ENCODE measurements at places on chromosomes 4 and X.
A peak's percentile ranks its signal among the peaks of the same experiment; 100 is the strongest.

- DNase-seq: no peak
Measured at GRCh38 chr4:106816496-106816895, 219.6 kb downstream of the DKK2 start.

DNA sequence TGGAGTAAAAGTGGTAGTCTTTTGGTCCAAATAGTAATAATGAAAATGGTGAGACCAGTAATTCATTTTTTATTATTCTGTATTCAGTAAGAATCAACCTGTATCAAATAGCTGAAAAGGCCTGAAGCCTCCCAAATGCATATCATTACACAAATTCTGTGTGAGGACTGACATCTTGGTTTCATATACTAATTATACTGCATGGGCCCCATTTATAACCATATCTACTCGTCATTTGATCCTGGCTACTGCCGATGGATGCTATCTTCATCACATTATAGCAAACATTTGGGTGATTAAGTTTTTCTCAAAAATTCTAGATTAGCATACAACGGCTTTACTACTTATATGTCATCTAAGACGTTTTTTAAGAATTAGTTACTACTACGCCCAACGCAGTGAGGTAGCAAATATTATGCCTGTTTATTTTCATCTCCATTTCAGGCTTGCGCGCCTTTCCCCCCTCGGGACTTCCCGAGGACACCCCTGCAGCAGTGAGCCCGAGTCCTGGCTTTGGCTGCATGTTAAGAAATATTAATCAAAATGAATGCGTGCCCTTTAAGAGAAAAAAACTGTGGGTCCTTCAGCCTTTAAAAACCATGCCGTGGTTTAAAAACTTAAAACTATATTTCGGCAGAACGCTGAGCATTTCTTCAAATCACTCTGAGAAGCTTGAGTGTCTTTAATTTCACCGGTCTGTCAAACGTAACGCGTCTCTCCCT, 814 bp upstream of the MMAA start:
- DNase-seq: peak; percentile 22

DNA sequence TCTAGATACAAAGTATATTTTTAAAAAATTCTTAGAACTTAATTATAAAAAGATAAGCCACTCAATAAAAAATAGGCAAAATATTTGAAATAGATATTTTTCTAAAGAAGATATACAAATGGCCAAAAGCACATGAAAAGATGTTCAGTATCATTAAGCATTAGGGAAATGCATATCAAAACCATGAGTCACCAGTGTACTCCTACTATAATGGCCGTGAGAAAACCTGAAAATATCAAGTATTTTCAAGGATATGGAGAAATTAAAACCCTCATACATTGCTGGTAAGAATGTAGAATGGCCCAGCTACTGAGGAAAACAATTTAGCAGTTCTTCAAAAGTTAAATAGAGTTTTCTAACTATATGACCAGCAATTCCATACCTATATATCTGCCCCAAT, 337.9 kb downstream of the CAMK2D start:
- no peak for DNase-seq

DNA sequence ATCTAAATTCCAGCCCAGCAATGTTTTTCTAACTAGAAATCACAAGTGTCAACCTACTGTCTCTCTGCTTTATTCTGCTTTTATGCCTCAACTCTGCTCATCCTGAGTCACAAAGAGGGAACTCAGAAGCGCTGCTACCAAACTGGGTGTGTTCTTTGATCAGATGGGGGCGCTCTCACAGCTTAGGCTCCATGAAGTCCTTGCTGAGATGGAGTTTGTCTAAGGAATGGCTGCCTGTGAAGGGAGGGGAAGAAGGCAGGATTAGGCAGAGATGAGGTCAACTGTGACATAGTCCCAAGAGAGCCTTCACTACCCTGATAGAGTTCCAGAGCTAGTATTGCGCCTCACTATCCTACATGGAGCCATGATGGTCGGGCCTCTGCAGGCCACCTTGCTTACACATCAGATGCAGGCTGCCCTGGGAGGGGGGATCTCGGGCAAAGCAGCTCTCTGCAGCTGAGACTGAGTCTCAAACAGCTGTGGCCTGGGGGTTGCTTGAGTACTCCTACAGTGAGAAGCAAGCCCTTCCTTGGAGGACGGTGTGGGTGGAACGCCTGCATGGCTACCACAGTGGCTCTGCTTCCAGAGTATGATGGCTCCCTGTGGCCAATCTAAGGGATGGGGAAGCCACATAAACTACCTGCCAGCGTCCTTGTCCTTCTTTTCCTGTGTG, 219.9 kb downstream of the CCNG2 start:
- no peak for DNase-seq

GRCh38 chr4:84145176-84145575, 353.9 kb downstream of the NKX6-1 start:
- no peak for DNase-seq

GRCh38 chr4:54149323-54149722, 49.4 kb downstream of the GSX2 start:
- no peak for DNase-seq

GRCh38 chr4:120611092-120611491, 311.4 kb downstream of the PRDM5 start:
- no peak for DNase-seq

DNA sequence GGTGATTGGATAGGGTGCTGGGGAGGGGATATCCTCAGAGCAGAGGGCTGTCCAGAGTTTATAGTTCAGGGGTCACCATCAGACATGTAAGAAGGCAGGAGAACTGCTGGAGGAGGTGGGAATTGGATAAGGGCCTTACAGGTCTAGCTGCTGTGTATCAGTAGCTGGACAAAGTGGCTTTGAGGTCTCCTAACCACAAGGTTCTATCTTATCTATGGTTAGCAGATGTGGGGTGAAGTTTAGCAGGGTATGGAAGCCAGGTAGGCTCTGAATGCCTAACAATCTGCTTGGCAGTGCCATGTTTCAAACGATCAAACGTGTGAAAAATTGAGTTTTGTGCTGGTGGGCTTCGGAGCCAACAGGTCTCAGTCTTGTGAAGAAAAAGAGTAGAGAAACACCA, 32.1 kb upstream of the MAGEA8 start:
- DNase-seq: no peak

DNA sequence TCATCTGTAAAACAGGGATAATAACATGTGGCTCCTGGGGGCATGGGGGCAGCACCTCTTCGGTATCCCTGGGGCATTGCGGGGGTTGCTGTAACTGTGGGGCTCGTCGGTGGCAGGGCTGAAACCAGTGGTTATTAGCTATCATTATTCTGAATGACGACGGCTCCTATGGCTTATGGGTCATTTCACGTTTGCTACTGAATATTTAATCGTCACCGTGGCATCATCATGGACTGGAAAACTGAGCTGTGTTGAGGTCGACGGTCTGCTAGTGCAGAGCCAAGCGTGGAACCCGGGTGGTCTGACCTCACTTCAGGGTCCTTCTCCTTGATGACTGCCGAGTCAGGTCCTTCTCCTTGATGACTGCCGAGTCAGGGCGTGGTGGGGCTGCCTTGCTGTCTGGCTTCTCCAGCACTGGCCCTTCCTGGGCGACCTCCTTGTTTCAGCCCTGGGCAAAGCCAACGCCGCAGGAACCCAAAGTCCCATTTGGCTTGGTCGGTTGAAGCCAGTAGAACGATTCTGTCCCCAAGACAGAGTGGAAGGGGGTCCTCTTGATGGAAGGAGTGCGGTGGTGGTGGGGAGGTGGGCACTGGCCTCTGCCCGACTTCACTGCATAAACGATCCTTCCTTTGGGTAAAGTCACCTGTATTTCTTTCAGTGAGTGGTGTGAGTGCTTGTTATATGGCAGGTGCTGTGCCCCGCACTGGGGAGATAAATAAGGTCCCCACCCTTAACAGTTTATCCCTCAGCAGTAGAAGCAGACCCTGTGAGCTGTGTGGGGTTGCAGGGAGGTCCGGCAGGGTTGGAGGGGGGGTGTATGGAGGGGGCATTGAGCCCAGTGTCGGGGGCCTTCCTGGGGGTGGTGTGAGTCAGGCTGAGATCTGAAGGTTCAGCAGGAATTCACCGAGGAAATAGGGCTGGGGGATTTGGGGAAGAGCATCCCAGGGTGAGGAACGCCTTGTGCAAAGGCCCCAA, 40.8 kb downstream of the PSAPL1 start:
- no peak for DNase-seq

DNA sequence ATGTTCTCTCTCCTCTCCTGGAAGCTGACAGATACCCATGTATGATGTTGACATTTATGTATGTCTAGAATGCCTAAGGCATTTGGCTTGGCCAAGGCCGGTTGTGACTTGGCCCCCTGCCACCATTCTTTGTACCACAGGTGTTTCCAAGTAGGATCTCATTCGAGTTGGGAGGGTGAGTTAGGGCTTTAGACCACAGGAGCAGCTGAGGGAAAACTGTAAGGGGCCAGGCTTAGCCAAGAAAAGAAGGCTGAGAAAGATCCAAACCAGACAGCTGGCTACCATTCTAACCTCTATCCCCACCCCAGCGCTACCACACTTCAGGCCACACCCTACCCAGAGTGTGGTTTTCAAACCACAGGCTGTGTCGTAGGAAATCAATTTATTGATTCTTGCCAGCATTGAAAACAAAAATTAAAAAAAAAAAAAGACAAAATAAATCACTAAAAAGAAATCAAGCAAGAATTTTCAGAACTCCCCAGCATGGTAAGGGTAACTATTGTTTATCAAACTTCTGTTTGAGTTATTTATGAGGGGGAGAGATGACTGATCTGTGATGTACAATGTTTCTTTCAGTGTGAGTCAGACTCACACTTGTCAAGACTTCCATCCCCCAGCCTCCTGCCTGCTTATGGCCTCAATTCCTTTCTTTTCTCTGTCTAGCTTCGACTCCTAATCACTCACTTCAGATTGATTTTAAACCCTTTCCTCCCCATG, 9.9 kb downstream of the TMSB4X start:
- peak; percentile 43 for DNase-seq

DNA sequence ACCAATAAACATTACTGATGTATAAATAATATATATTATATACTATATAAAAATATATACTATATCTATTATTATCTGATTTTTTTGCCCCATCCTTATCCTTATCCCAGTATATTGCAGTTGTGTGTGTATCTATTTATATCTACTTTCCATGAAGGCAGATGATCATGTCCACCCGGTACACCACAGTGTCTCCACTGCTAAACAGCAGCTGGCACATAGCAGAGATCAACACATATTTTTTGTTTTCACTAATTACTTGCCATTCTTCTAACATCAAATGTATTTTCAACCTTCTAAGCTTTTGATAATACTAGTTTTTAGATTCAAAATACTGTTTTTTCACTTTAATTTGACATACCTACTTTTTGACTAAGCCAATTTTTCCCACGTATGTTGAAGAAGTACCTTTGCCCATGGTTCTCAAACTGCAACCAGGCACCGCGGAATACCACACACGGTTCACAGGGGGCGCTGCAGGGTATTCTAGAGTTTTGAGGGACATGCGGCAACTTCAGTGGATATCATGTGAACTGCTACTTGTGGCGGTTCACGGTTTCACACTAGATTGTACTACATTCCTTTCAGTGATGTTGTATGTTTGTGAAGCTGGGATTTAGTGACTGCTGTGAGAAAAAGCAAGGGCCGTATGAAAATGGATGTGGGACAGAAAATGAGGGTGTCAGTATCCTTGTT, 182.5 kb upstream of the NPY2R start:
- no peak for DNase-seq

GRCh38 chr4:6198278-6198677, 2.1 kb downstream of the JAKMIP1 start:
- peak; percentile 44 for DNase-seq

- DNase-seq: no peak
Measured at GRCh38 chrX:154006947-154007346, 12.8 kb downstream of the IRAK1 start.
